NCI-H510A (cell line): ENCODE measurements at places on chromosomes 2 and 18.

- DNase-seq: no peak
These were observed at the start of gene UCN for GRCh38 chr2:27308359-27308881. Gene UCN (minus strand): TSS chr2:27308445. CDS start chr2:27307895, 550 bp downstream.

- DNase-seq: no peak
These were observed 33.3 kb upstream of the TMEM87B start for GRCh38 chr2:112021781-112022231.

DNA sequence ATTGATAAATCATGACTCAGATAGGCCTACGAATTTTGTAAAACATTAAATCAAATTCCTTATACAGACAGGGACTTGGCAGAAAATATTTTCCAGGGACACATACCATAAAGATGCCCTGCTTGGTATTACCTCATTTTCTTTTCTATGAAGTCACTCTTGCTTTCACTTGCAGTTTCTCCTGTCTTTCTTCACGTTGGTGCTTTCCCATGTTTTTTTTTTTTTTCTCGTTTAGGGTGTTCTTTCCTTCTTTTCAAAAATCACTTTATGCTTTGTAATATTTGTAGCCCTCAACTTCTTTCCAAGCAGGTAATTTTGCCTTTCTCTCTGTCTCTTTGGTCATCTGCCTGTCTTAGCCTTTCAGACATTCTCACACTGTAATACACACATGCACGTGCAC is 40.7 kb downstream of the CDC42EP3 start:
- no peak for DNase-seq

DNA sequence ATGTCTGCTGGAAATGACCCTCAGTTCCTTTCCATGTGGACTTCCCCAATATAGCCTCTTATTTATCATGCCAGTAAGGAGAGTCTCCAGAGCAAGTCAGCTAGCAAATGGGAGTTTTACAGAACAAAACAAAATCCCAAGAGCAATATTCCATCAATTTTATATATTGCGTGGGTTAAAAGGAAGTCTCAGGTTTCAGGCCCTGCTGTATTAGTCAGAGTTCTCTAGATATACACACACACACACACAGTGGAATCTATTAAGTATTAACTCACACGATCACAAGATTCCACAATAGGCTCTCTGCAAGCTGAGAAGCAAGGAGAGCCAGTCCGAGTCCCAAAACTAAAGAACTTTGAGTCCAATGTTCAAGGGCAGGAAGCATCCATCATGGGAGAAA is 102.8 kb upstream of the MAP2 start:
- no peak for DNase-seq

GRCh38 chr2:154974041-154974440 is 275.5 kb downstream of the KCNJ3 start:
- DNase-seq: no peak
